Kasumi-1 (cell line): ENCODE measurements at places on chromosomes 4 and X.

DNA sequence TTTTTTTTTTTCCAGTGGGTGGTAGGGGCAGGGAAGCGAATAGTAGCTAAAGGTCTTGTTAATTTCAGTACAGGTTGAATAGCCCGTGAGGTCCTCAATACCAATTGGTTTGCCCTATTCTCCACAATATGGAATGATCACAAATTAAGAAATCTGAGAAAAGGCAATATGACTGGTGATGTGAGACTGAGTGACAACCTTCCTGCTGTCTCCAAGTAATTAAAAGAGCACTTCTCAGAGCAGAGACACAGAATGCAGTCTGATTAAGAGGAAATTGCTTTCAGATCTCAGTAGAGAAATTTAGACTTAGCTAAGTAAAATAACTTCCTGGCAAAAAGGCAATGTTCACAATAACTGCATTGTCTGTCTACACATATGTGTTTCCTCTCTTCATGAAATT, 23.0 kb downstream of the GPR174 start:
- DNase-seq, result no peak

DNA sequence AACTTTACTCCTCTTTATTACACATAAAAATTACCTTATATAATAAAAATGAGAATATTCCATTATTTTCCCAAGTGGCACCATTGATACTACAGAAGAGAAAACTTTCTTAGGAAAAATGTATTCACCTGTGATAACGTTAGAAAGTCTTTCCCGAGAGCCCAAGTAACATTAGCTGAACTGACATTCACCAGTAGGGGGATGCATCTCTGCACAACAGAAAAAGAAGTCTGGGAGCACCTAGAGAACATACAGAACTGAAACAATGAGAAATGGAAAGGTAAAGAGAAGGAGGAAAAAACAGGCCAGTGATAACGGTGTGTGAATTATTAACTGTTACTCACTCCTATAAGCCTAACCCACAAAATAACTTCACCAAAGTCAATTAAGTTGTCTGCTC, 423.3 kb downstream of the CENPC start:
- DNase-seq, result peak; percentile 30

DNA sequence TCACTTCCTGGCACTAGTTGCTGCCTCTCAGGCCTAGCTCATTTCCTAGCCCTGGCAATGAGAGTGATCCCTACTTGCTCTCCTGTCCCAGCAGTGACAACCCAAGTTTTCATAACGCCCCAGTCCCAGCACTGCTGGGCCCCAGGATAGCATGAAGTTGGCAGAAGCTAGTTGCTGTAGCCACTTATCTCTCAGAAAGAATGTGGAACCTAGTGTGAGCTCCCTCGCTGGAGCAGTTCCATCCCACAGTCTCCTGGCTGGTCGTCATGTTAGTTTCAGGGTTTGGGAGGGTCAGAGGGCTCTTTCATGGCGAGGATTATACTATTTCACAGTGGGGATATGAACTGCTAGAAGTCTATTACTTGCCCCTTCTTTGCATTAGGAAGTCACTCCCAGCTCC, 5.1 kb downstream of the PF4 start:
- DNase-seq, result no peak

GRCh38 chrX:48531358-48531959, 8.1 kb upstream of the TBC1D25 start:
- no peak for DNase-seq

DNA sequence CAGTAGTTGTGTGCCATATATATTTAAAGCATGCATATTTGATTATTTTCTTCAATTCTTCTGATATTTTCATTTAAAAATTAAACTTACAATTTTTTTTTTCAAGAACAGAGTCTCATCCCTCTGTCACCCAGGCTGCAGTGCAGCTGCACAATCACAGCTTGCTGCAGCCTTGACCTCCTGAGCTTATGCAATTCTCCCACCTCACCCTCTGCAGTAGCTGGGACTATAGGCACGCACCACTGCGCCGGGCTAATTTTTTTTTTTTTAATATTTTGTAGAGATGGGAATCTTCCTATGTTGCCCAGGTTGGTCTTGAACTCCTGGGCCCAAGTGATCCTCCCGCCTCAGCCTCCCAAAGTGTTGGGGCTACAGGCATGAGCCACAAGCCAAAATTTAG, 5.8 kb upstream of the DCLK2 start:
- DNase-seq, result no peak

DNA sequence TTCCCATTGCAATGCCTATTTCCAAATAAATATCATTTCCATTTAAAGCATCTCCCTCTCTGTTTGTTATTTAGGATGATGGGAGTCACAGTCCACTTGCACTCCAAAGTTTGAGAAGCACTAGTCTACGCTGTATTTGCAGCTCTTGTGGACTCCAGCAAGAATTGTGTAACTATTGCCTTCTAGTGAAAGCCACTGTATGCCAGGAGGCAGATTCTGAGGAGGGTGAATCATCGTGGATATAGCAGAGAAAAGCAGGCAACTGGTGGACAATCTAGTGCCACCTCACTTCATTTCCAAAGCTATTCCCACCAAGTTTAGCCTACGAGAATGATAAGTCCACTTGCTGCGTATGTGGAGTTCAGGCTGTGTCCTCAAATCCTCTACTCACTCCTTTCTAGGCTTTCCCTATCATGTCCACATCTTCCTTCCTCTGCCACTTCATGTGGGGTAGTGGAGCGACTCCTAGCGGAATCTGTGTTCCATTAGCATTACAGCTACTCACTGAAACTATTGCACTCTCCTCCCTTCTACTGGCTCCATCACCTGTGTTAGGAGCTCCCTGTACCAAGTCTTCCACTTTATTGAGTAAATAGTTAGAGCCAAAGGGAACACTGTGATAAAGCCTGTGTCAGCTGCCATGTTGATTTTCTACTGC, 501.8 kb upstream of the GALNT7 start:
- DNase-seq, result no peak

DNA sequence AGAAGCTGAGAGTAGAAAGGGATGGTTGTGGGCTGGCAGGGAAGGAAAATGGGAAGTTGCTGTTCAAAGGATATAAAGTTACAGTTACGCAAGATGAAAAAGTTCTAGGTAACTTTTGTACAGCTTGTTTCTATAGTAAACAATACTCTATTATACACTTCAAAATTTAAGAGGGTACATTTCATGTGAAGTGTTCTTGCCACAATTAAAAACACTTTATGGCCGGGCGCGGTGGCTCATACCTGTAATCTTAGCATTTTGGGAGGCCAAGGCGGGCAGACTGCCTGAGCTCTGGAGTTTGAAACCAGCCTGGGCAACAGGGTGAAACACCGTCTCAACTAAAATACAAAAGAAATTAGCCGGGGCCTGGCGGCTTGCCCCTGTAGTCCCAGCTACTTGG, 623.6 kb downstream of the STIM2 start:
- DNase-seq, result peak; percentile 41

GRCh38 chr4:65580551-65580950, 89.7 kb downstream of the EPHA5 start:
- no peak for DNase-seq

- DNase-seq, result no peak
Measured at GRCh38 chrX:25011589-25012432, 4.0 kb downstream of the ARX start.

GRCh38 chr4:99635601-99636000, 22.0 kb downstream of the C4orf54 start:
- no peak for DNase-seq

DNA sequence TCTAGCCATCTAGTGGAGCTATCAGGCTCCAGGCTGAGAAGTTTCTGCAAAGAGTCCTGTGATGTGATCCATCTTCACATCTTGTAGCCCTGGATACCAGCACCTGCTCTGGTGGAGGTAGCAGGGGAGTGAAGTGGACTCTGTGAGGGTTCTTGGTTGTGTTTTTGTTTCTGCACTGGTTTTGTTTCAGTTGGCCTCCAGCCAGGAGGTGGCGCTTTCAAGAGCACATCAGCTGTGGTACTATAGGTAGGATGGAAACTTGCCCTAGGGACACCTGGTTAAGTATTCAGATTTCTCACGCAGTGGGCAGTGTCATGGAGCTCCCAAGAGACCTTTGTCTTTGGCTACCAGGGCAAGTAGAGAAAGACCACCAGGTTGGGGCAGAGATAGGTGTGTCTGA, 257.5 kb upstream of the SLC7A11 start:
- DNase-seq, result no peak

DNA sequence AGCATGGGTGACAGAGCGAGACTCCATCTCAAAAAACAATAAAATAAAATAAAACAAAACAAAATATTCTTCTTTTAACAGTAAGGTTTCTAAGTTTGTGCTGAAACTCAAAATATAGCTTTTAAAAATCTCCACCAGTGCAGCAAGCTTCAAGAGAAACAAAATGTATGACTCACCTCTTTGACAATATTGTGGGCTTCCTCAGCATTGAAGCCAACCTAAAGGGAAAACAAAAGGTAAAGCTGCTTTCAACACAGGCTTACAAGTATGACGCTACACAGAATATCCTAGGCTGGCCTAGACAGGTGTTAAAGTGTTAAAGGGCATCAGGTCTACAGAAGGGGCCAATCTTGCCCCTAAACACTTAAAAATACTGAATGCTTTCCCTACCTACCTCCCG, 1.2 kb downstream of the DYNLT3 start:
- no peak for DNase-seq

GRCh38 chr4:184889666-184890335, 64.0 kb upstream of the ACSL1 start:
- DNase-seq, result peak; percentile 14

DNA sequence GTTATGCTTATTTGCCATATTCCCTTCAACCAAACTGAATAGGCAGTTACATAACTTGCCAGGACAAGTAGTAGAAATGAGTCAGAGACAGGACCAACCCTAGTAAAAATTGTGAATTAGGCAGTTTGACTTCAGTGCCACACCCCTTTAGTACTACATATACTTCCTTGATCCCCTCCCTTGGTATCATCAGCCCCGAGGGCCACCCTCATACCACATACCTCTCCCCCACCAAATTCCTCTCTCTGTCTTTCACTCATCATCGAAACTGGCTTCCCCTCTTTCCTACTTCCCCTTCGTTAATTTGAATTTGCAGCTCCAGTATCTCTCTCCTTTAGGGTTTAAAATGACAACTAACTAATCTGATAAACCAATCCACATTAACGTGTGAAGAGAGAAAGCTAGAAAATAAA, 7.9 kb upstream of the PTPN13 start:
- peak; percentile 38 for DNase-seq

GRCh38 chr4:66266035-66266434, 595.7 kb upstream of the EPHA5 start:
- no peak for DNase-seq

GRCh38 chrX:46627711-46628419, 54.3 kb downstream of the CHST7 start:
- DNase-seq, result no peak

GRCh38 chr4:95409127-95409526, 139.6 kb downstream of the UNC5C start:
- DNase-seq, result no peak

DNA sequence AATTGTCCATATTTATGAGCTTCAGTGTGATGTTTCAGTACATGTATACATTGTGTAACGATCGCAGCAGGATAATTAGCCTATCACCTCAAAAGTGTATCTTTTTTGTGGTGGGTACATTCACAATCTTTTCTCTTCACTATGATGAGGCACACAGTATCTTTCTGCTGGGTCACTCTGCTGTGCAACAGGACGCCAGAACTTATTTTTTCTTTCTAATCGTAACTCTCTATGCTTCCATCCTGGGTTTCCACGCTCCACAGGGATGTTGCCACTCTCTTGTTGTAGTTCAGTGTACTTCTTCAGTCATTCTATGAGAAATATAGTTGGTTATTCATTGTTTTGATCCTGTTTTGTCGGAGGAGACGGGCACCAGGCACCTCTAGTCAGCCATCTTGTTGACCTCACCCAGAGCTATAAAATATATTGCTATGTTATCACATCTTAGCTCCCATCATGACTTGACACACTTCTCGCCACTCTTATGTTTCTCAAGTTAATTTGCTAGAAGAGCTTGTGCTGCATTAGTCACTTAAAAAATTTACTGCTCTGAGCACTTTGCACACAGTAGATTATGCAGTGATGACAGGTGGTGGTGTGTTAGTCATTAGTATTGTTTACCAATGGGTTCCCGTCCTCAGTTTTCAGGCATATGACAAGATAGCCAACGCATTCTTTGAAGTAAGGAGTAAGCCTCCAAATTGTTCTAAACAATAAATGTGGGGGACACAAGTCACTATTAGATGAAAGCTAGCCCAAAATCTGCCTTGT, 1002.7 kb upstream of the PCDH7 start:
- DNase-seq, result no peak

DNA sequence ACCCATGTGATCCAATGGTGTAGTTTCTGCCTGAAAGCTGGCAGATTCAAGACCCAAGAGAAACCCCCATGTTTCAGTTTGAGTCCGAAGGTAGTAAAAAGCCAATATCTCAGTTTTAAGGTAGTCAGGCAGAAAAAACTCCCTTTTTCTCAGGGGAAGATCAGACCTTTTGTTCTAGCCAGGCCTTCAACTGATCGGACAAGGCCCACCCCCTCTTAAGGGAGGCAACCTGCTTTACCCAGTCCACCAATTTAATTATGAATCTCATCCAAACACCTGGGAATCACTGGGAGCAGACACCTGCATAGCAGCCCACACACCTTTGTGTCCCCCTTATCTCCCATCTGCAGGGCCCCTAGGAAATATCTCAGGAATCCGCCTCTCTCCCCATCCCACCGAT, 322.0 kb downstream of the STK32B start:
- no peak for DNase-seq

DNA sequence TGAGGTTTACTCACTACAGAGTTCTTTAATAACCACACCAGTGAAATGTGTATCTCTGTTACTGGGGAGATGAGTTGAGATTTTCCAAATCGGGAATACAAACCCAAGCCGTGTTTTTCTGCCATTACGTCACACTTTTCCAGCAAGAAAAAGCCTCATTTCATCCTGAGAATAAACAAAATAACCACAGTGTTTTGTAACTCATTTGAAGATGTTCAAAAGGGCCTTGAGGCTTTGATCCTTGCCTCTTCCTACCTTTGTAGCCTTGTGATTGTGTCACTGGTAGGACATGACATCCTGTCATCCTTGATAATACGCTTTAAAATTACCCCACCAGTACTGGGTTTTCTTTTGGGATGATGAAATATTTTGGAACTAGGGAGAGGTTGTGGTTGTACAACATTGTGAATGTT, 2.9 kb downstream of the USP11 start:
- DNase-seq, result no peak

DNA sequence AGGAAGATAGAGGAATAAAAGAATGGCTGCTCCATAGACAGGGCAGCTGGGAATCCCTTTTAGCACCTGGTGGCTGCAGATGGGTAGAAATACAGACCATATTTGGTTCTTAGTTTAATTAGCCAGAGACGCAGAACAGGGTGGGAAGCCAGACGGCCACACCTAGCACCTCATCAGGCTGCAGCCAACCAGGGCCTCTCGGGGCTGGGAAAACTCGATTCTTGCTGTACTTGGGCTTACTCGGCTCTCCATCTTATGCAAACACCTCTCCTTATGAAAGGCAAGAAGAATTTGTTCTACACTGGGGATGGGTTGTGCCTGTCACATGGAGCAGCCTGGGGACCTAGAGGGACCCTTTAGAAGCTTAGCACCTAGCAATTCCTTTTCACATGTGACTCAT, 19.7 kb downstream of the IRAK1 start:
- DNase-seq, result no peak
